ENCODE measurements at places on chromosomes 1 and 21.

DNA sequence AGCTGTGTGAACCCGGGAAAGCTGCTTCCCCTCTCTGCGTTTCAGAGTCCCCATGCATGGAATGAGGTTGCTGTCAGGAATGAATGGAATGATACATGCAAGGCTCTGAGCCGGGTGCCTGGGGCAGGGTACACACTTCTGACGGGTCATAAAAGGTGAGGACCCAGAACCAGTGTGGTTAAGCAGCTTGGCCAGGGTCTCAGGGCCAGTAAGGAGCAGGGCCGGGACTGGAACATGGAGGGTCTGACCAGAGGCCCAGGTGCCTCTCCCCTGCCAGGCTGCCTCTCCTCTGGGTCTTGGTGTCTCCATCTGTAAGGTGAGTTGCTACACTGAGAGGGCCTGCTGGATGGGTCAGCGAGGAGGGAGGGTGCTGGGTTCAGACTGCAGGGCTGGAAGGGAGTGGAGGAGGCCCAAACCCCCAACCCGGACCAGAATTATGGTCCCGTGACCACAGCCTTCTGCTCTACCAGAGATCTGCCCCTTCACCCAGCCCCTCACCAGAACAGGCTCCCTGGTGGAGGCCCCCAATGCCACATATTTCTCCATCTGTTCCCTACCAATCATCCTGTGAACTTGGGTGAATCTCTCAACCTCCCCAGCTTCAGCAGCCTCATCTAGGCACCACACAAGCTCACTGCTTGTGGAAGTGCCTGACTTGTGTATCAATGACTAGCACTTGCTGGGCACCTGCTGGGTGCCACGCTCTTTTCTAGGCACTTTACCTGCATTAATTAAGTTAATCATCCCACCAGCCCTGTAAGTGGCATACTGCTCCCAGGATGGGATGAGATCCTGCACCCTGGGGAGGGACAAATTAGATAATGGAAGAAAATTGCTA lies 16.2 kb upstream of the LRP8 start:
- H3K4me1 ChIP-seq = no peaks in the 10 kb centered on the region
- no peak overlapping the region for H3K27ac ChIP-seq
- no peaks in the 10 kb centered on the region for H3K27me3 ChIP-seq
- no peak overlapping the region for H3K4me3 ChIP-seq

DNA sequence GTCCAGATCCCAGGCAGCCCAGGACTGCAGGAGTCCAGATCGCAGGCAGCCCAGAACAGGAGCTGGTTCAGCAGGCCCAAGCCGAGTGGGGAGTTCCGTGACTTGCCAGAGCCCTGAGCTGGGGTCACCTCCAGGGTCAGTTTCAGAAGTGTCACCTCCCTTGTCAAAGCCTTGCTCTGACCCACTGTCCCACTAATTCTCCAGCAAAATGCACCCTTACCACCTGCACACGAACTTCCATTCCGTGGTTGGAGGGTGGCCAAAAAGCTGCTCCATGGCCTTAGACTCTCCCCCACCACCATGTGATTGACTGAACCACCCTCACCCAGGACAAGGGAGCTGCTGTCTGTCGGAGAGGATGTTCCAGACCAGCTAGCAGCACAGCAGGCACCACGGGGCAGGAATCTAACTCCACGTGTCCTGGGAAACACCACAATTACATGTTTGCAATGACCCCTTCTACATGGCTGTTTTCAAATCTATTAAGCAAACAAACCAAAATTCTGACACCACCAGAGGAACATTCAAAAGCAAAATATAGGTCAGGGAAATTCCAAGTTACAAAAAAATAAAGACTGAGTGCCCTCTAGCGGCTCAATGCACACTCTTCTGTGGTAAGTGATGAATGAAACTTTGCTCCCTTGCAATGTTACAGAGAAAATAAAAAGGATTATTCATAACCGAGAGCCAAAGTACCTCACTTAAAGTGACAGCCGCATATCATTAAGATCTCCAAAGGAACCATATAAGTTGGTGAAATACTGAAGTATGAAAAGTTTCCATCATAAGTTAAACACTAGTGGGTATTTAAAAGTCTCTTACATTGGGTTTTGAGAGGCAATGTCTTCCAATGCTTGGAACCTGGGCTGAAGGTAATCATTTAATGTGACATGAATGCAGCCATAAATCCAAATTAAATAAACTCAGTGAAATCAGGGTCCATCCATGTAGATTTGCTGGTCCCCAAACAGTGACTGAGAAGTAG lies 76.3 kb downstream of the NPHP4 start:
- no peaks in the 10 kb centered on the region for H3K4me1 ChIP-seq
- H3K4me3 ChIP-seq = no peak overlapping the region
- DNase-seq = peak; percentile 59
- peaks cover 4% of the 10 kb centered on the region for H3K36me3 ChIP-seq
- no peak overlapping the region for H3K27ac ChIP-seq

DNA sequence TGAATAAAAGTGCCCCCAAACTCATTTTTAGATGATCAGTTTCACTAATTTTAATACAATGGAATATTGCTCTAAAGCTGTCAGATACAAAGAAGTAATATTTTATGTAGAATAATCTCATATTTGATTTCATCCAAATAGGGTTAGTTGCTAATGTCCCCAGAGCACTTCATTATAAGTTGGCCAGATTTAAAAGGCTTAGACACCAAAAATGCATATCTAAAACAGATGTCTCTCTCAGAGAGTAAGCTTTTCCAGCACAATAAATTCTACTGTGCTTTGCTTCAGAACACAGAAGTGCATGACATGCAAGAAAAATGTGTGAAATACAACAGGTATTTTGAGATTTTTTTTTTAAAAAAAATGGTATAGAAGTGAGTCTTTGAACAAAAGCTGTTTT lies 194.2 kb downstream of the LRRIQ3 start:
- no peaks in the 10 kb centered on the region for H3K4me1 ChIP-seq
- H3K36me3 ChIP-seq = no peaks in the 10 kb centered on the region
- no peak overlapping the region for H3K4me3 ChIP-seq
- DNase-seq = no peak
- no peaks in the 10 kb centered on the region for H3K27me3 ChIP-seq
- no peak overlapping the region for H3K27ac ChIP-seq

DNA sequence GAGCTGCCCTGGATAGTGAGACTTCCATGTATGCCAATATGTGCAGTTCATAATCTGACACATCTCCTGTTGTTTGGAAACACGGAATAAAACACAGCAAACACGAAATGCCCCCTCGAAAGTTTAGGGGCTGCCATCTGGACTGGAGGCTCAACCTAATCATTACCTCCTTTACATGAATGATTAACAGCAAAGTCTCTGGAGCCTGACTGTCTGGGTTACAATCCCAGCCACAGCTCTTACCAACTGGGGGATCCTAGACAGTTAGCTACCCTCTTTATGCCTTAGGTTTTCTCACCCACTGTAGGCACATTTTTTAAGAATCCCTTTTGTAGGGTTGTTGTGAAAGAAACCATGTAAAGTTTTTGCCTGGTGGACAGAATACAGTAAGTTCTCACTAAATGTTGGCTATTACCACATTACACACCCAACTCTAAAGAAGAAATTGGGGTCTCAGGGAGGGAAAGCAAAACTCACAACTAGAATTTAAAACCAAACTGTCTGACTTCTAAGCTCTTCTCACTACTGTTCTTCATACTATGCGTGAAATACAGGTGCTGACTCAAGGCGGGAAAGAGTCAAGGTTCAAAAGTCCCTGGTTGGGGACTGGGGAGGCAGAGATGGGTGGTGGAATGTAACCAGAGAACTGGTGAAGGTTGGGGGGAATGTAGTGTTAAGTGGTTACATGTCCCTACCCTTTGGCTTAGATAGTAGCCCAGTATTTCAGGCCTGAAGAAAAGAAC lies 24.2 kb downstream of the CYP4A22 start:
- H3K4me1 ChIP-seq = no peaks in the 10 kb centered on the region
- no peak for DNase-seq
- no peak overlapping the region for H3K4me3 ChIP-seq

- H3K27ac ChIP-seq = no peak overlapping the region
- no peak for DNase-seq
- H3K4me1 ChIP-seq = no peaks in the 10 kb centered on the region
- no peaks in the 10 kb centered on the region for H3K27me3 ChIP-seq
- no peaks in the 10 kb centered on the region for H3K36me3 ChIP-seq
These were observed 10.3 kb upstream of the ADARB1 start for GRCh38 chr21:45064091-45064490.

GRCh38 chr1:65330021-65330420 lies 20.7 kb downstream of the DNAJC6 start:
- no peaks in the 10 kb centered on the region for H3K27me3 ChIP-seq
- H3K27ac ChIP-seq = no peak overlapping the region
- no peak for DNase-seq
- H3K4me1 ChIP-seq = no peaks in the 10 kb centered on the region

- H3K36me3 ChIP-seq = no peaks in the 10 kb centered on the region
- H3K4me3 ChIP-seq = no peak overlapping the region
These were observed 88.2 kb upstream of the GRIK1 start for GRCh38 chr21:30027986-30028385.

- H3K4me1 ChIP-seq = peaks cover 6% of the 10 kb centered on the region
- DNase-seq = peak; percentile 74
These were observed 61.3 kb downstream of the RAP1GAP start for GRCh38 chr1:21607549-21608529.

DNA sequence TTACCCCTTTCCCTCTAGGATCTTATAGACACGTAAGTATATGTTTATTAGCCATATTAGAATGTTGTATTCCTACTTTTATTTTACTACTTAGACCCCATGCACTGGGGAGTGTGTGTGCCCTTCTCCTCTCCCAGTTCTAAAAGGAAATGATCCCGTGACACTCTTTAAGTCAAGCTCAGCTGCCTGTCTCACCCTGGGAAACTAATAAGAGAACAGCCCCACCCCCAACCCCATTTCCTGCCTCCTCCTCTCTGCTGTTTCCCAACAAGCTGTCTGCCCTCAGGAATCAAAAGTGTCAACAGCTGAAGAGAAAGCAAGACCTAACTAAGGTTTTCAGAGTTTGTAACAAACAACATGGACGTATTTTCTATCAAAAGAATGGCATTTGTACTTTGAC lies 92.6 kb upstream of the VAV3 start:
- H3K27me3 ChIP-seq = no peaks in the 10 kb centered on the region
- no peak overlapping the region for H3K27ac ChIP-seq
- H3K4me3 ChIP-seq = no peak overlapping the region
- peaks cover 40% of the 10 kb centered on the region for H3K4me1 ChIP-seq
- H3K36me3 ChIP-seq = no peaks in the 10 kb centered on the region

DNA sequence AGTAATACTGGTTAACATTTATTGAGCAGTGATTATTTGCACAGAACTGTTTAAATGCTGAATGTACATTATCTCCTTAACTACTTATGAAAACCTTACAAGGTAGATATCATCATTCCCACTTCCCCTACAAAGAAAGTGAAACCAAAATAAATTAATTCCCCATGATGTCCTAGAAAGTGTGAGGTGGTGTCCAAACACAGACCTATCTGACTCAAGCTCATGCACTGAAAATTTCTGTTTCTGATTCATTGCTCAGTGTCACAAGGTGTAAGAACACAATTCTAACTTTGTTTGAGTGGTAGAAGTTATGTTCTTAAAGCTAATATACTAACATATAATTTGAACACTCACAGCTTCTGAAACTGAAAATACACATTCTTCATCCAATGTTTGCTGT lies 178.7 kb downstream of the MRPL39 start:
- H3K4me3 ChIP-seq = no peak overlapping the region
- no peaks in the 10 kb centered on the region for H3K4me1 ChIP-seq
- no peak overlapping the region for H3K27ac ChIP-seq

DNA sequence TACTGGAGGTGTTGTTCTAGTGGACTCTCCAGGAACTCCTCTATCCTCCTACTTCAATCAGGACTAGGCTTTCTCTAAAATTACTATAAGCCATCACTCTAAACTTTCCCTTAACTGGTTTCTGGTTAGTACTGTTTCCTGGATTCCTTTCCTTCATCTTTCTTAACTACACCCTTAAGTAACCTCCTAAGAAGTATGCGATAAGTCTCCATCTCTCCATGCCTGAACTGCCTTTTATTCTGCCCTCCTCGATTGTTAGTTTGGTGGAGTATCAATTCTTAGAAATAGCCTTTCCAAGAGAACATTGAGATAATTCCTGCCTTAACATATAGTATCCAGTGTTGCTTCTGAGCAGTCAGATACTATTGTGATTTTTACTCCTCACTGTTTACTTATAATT lies 162.9 kb upstream of the PDE4B start:
- H3K27me3 ChIP-seq = no peaks in the 10 kb centered on the region
- H3K36me3 ChIP-seq = peaks cover 2% of the 10 kb centered on the region
- no peaks in the 10 kb centered on the region for H3K4me1 ChIP-seq
- DNase-seq = no peak
- H3K4me3 ChIP-seq = no peak overlapping the region
- no peak overlapping the region for H3K27ac ChIP-seq

DNA sequence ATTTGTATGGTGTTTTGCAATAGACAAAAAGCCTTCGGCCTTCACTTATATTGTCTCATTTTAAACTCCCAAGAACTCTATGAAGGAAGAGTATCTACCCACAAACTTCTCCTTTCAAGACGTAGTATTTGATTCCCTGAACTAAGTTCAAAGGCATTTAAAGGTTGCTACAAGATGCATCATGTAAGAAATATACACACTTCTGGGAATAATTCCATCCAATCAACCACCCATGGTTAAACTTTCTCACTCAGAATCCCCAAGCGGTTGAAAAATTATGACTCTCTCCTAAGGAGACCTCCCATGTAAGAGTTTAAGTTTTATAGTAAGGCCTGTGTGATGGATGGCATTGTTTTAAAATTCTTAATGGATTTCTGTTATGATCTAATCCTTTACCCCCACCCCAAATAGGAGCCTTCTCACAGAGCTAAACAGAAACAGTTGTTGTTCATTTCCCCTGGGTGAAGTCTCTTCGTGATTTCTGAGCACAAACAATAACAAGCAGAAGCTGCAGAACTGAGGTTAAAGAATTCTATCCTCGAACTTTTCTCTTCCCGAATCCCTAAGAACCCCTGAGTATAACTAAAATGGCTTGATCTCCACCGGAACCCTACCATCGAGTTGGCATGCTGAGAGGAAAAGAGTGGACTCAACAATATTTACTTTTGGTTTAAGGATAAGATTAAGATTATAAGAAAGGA lies 185.0 kb downstream of the TGFBR3 start:
- peaks cover 7% of the 10 kb centered on the region for H3K4me1 ChIP-seq
- no peaks in the 10 kb centered on the region for H3K27me3 ChIP-seq
- DNase-seq = no peak
- H3K27ac ChIP-seq = no peak overlapping the region

- no peaks in the 10 kb centered on the region for H3K27me3 ChIP-seq
- H3K4me3 ChIP-seq = no peak overlapping the region
- no peak overlapping the region for H3K27ac ChIP-seq
- H3K36me3 ChIP-seq = peaks cover 9% of the 10 kb centered on the region
These were observed 10.8 kb upstream of the ASCL5 start for GRCh38 chr1:201137579-201138310.

- peaks cover 16% of the 10 kb centered on the region for H3K27me3 ChIP-seq
- peaks cover 5% of the 10 kb centered on the region for H3K36me3 ChIP-seq
- H3K4me3 ChIP-seq = peak overlapping the region; percentile 60
- no peak overlapping the region for H3K27ac ChIP-seq
These were observed 8.3 kb downstream of the CDKN2C start for GRCh38 chr1:50978144-50978851.
